Tongue (tissue), 3 donors: ENCODE measurements at places on chromosomes 4 and X. TPM values are rescaled to one million over a fixed set of nuclear protein-coding genes. Genes with fewer than 3 reads are reported as not detected.

Gene PTCHD1
- total RNA-seq = 0.31 TPM

Gene EMCN
- total RNA-seq = 25.1 TPM

GRCh38 chr4:19905024-19905423 is 346.7 kb upstream of the SLIT2 start:
- no peak for DNase-seq

DNA sequence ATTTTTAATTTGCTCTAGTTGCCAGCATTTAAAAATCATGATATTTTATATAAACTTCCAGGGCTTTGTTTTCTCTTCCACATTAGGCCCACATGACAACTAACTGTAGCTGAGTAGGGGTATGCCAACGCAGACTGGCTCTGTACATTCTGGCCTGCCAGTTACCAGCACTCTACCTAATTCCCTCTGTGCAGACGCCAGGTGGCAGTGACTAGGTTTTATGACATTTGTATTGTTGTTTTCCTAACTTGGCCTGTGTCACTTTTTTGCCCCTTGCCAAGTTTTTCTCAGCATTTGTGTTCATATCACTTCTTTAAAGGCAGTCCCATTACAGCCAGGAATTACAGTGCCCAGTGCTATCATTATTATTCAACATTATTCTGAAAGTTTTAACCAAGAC is 347.5 kb downstream of the NKX6-1 start:
- DNase-seq = no peak
